ENCODE measurements at places on chromosomes 7 and 10.

GRCh38 chr10:88608052-88608732 is 21.6 kb downstream of the LIPJ start:
- DNase-seq, result no peak

GRCh38 chr10:127968027-127968441 is 61.1 kb downstream of the PTPRE start:
- no peak for DNase-seq

- no peak for DNase-seq
Observed at GRCh38 chr10:17795083-17795482, 14.1 kb upstream of the MRC1 start.

- DNase-seq, result no peak
Observed at GRCh38 chr7:7479275-7479805, 56.3 kb downstream of the COL28A1 start.

DNA sequence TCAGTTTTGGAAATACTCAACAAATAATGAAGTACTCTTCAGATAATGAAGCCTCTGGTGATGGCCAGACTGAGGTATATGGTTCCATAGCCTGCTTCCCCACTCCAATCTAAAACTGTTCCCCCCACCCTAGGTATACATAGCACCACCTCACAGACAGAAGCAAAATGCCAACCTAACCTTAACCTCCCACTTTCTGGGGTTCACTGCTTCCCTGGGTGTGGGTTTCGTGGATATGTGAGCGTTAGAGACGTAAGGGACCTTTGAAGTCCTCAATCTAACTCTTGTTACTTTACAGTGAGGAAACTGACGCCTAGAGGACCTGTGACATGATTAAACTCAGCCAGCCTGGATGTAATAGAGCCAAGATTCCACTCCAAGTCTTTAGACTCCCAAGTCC is 1.4 kb downstream of the RHBDD2 start:
- no peak for DNase-seq

DNA sequence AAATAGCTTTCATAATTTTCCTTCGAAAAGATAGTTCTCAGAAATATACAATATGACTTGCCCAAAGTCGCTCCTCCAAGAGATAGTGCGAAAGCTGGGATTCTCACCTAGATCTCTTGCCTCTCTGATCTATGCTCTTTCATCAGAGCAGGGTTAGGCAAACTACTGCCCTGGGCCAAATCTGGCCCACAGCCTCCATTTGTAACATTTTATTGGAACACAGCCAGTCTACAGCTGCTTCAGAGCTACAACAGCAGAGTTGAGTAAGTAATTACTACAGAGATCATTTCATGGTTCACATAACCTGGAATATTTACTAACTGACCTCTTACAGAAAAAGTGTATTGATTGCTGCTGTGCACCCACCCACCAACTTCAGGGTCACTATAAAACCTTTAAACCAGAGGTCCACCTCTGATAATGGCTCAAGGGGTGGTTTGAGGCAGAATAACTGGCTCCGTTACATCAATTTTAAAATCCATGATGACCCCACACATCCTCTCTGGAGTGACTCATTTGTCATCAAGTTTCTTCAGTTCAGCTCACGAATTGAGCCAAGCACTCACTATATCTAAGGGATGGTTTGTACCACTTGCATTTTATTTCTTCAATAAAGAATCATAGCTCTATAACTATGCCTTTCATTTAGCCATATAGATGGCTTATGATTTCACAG is 1019.0 kb downstream of the XPNPEP1 start:
- DNase-seq, result no peak

Data from activated CD8-positive, alpha-beta memory T cell treated with anti-CD3 and anti-CD28 coated beads for 4 hours (primary cell).